ENCODE measurements at places on chromosomes 2 and 18.

- no peak for DNase-seq
Observed at GRCh38 chr2:241036397-241036963, 38.1 kb downstream of the SNED1 start.

DNA sequence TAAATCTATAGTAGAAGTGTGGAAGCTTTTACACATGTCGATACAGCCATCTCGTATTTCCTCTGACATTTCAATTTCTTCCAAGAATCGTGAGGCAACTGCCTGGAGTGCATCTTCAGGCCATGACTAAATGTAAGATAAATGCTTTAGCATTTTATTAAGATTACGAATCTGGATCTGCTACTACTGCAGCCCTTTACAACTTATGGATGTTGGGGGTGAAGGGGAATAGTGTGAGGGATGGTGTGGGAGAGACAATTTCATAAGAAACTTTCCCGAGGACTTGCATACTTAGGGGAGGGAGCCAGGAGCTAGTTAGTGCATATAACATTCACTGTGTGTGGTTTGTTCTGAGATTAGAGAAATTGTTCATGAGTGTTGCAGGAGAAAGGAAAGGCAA lies 204.8 kb downstream of the SLC39A10 start:
- no peak for DNase-seq

DNA sequence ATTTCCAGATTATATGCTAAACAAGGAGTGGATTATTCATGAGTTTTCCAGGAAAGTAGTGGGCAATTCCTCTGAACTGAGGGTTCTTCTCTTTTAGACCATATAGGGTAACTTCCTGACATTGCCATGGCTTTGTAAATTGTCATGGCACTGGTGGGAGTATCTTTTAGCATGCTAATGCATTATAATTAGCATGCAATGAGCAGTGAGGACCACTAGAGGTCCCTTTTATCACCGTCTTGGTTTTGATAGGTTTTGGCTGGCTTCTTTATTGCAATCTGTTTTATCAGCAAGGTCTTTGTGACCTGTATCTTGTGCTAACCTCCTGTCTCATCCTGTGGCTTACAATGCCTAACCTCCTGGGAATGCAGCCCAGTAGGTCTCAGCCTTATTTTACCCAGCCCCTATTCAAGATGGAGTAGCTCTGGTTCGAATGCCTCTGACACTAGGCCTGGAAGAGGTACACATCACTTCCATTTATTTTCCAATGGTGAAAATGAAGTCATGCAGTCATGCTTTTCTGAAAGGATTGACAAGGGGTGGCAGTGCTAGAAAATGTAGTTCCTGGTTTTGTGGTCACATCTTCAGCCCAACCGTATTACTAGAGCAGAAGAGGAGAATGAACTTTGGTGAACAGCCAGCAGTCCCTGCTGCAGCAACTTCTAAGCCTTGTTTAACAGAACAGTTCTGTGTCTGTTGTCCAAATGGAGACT lies 26.6 kb upstream of the ITGA4 start:
- DNase-seq = no peak

DNA sequence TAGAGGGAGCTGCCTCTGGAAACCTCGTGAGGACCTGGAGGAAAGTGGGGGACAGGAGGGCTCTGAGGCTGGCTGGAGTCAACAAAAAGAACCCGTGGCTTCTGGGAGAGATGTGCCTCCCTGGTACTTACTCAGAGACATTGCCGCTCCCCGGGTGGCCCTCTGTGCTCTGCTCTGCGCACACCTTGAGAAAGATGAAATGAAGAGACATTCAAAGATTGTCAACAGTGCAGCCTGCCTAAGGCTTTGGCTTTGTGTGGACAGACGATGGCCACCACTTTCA lies 14.5 kb downstream of the CYS1 start:
- no peak for DNase-seq

GRCh38 chr2:222442665-222443064 lies 18.3 kb downstream of the SGPP2 start:
- DNase-seq = no peak

DNA sequence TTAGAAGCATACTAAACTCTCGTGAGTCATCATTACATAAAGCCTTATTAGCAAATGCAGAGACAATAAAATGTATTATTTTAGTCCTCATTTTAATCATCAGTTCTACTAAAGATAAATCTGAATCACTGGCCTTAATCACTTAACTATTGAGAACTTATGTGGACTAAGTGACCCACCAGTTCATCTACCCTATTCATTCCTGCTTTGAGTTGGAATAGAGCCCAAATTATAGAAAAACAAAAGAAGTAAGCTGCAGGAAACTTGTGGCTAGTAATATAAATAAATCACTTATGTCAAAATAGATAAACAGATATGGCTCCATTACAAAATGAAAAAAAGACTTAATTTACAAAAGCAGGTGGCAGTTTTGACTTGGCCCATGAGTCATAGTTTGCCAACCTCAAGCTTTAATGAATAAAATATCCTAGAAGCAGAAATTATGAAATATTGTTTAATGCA lies 851.8 kb upstream of the CRIM1 start:
- no peak for DNase-seq

Measured in activated CD4-positive, alpha-beta T cell treated with anti-CD3 and anti-CD28 coated beads, Interleukin-2, amount 50 U/mL, for 24 hours (primary cell).